ENCODE measurements at places on chromosomes 2 and 18.

- DNase-seq = no peak
These were observed 44.2 kb upstream of the DSC1 start for GRCh38 chr18:31206787-31207381.

DNA sequence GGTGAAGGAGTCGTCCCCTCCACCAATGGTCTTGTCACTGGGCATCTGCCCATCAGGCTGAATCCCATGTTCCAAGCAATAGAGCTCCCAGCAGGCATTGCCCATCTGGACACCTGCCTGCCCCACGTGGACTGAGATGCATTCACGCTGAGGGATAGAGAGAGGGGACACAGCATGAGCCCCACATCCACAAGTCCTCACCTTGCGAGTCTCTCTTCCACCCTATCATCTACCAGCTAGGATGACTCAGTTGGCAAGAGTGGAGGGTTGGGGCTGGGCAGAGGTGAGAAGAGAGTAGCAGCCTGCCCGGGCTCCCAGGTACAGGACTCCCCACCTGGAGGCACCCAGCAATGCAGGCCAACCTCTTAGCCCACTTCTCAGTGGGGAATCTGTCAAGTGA lies 959 bp upstream of the TUBA4B start:
- no peak for DNase-seq

DNA sequence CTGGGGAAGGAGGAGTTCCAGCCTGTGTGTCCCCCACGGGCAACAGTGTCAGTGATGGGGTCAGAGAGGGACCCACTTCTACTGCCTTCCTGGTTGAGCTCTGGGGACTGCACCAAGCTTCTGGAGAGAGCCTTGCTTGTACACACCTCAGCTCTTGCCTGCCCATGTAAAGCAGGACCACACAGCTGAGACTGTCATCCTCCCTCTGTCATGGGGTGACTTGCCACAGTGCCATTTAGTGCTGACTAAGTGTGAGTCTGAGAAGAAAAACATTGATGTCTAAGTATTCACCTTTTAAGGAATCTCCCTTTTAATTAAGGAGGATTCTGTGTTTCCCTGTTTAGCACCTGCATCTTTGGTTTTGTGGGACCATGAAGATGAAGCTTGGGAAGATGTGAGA lies 159.1 kb downstream of the FHOD3 start:
- no peak for DNase-seq

- peak; percentile 68 for DNase-seq
These were observed at the start of gene NAB1 for GRCh38 chr2:190649035-190649797. NAB1 (plus strand) TSS chr2:190649083; CDS start chr2:190659177, 10,094 bp downstream.

DNA sequence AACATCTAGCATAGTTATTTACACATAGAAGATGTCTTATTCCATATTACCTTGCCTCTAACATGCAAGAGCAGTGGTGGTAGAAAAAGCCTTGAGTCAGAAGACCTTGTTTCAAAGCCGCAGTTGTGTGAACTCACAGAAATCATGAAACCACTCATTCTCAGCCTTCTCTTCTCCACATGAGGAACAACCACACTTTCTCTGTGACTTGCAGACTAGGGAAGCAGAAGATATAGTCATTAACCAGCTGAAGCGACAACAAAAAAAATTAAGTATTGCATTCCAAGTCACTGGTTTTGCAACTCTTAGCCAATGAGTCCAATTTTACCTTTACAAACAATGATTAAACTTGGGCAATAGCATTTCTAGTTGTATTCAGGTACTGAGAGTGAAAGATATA lies 19.0 kb downstream of the TWSG1 start:
- no peak for DNase-seq

GRCh38 chr2:144325086-144325485 lies 194.8 kb downstream of the ZEB2 start:
- peak; percentile 22 for DNase-seq

- no peak for DNase-seq
These were observed 174.1 kb downstream of the NYAP2 start for GRCh38 chr2:225573603-225574002.

- no peak for DNase-seq
These were observed 18.2 kb downstream of the LYPD6B start for GRCh38 chr2:149056541-149057255.

DNA sequence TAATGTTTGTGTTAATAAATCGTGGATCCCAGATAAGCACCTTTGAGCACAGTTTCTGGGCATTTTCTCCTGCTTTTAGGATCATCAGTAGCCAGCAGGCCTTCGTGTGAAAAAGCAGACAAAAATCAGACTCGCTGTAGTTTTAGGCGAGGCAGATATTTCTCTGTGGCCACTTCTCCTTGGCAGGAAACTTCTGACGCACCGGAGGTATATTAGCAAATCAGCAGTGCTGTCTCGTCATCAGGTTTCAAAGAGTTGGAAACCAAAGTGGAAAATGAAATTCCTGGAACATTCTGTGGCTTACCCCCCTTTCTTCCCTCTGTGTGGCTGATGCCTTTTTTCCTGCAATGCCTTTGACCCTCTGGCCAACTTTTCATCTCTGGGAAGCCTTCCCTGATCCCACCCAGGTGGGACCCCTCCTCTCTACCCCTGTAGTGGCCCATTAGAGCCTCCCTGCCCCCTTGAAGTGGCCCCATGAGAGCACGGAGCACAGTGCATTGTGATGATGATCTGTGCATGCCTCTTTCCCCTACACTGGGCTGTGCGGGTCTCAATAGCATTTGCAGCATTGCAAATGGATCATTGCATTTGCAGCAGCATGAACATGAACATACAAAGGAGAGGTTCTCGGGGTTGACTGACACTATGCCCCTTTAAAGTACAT lies 93.3 kb downstream of the RNF144A start:
- no peak for DNase-seq

GRCh38 chr2:128742467-128742866 lies 423.8 kb upstream of the HS6ST1 start:
- DNase-seq = no peak

All from stimulated activated CD8-positive, alpha-beta memory T cell treated with anti-CD3 and anti-CD28 coated beads, Interleukin-4, amount 100 ng/mL, for 4 hours (primary cell).